Omental fat pad (tissue), 4 donors: ENCODE measurements at places on chromosomes 3 and 15.

DNA sequence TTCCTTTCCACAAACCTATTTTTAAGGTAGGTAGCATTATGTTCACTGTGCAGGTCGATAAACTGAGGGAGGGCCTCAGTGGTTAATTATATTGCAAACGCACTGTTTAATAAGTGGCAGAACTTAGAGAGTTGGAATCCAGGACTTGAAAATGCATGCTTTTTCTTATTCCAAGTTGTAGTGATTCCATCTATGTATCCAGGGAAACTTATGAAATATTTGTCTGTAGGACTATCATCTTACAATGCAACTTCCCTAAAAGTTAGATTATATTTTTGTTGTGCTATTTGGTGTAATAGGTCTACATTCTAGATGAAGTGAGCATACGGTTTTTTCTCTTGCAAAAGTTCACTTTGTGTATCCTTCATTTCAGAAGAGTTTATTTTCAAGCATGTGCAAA lies 419.5 kb downstream of the NAALADL2 start:
- DNase-seq: no peak

- no peak for DNase-seq
Observed at GRCh38 chr15:97963779-97964178, 3.3 kb downstream of the ARRDC4 start.

GRCh38 chr3:16500911-16501310 lies 12.6 kb downstream of the RFTN1 start:
- no peak for DNase-seq

GRCh38 chr3:8525893-8526292 lies 24.3 kb downstream of the LMCD1 start:
- DNase-seq: no peak

GRCh38 chr3:58111513-58112184 lies 99.1 kb downstream of the DNASE1L3 start:
- DNase-seq: no peak

DNA sequence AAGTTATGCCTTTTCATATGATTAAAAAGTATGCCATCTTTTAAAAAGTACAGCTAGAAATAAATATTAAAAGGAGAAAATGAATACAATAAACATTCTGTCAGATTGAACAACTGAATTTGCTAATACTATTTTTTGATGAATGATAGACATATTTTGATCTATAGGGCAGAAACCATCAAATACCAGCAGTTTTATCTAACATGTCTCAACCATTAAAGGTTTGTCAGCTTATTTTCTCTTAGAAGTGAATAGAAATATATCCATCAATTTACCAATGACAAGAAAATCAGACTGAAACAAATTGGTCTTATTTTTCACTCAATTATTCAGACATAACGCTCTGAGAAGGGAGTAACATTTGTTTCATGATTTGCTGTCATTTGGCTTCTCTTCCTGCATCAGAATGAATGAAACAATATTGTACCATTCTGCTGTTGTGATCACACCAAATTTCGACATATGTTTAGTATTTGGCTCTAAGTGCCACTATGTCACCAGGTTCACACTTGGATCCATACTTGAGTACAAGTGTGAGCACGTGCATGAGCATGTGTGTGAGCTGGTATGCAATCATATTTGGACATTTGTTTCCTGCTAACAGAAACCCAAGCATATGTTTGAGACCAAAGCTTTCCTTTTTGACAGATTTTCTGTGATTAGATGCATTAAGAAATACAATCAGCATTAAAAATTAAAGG lies 86.5 kb downstream of the THRB start:
- no peak for DNase-seq

GRCh38 chr15:55218056-55218455 lies 21.3 kb upstream of the RSL24D1 start:
- DNase-seq: no peak

GRCh38 chr3:49647741-49648140 lies 26.4 kb upstream of the APEH start:
- no peak for DNase-seq

DNA sequence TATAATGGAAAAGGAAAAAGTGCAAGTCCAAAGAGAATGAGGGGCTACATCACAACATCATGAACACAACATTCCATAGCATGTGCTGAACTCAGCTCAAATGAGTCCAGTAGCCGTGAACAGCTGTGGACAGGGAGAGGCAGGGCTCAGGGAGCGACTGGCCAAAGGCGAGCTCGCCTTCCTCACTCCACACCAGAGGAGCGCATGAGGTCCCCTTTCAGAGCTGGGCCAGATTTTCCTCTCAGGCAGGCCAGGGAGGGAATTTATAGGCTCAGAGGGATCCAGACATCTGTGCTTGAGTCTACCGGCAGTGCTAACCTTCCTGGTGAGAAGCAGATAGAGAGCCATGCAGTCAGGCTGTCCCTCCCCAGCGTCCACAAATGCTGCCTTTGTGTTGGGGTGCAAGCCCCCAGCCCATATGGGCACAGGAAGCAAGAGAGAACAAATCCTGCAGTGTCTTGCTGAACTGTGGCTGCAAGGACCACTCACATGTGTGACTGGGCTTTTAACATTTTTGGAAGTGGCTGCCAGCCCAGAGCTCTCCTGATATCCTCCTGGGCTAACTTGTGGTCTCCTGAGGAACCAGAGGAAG lies 32.5 kb downstream of the ARHGEF3 start:
- DNase-seq: no peak

DNA sequence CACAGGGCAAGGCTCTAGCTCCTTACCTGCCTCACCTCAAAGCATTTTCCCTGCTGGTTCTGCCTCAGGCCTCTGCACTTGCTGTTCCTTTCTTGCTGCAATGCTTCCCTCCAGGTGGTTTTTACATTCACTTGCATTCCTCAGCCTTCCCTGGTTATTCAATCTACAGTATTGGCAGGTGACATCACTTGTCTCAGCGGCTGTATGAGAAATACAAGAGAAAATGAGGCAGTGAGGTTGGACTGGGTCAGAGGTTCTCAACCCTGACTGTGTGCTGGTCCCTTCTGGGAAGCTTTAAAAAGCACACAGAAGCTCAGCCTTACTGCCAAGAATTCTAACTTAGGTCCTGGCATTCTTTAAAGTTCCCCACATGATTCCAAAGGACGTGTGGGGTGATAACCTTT lies 26.7 kb downstream of the SIAH2 start:
- DNase-seq: no peak

- DNase-seq: no peak
Observed at GRCh38 chr15:44736181-44736765, at the start of gene TRIM69. TRIM69 (plus strand) TSS chr15:44736528; CDS start chr15:44736705, 177 bp downstream.

- DNase-seq: no peak
Observed at GRCh38 chr3:124878561-124879336, 8.4 kb downstream of the ITGB5 start.

DNA sequence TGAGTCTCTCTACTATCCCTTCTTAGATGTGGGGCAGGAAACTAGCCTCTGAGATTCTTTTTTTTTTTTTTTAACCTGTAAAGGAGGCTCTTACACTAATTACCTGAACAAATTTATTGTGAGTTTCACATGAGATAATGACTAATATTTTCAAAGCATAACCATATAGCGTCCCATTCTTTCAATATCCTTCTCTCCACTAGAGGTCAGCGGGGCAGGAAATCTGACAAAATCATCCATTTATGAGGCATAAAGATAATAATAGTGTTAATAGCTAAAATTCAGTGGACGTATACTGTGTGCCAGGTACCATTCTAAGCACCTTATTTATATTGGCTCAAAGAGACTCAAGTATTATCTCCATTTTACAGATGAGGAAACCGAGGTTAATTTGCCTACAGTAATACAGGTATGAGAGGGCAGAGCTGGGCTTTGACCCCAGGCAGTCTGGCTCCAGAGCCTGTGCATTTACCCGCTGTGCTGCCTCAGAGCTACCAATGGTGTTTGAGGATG lies 16.3 kb upstream of the SMAD6 start:
- no peak for DNase-seq

DNA sequence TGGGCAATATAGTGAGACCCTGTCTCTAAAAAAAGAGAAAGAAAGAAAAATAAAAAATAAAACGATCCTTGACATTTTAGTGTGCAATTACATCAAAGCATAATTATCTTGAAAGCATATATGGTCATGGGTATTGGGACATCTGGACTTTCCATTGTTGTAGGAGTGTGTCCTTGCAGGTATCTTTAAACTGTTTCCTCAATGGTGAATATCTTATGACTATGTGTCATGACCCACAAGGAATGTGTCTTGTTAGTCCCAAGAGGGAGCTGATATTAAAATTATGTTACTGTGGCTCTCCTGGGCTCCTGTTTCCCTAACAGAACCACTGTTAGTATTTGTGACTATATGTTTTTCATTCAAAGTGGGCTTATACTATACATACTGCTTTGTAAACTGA lies 26.6 kb downstream of the EIF1B start:
- DNase-seq: no peak

GRCh38 chr3:3200632-3201212 lies 21.2 kb upstream of the CRBN start:
- DNase-seq: no peak
